SW 1271 (cell line): ENCODE measurements at places on chromosomes 12 and 14.

DNA sequence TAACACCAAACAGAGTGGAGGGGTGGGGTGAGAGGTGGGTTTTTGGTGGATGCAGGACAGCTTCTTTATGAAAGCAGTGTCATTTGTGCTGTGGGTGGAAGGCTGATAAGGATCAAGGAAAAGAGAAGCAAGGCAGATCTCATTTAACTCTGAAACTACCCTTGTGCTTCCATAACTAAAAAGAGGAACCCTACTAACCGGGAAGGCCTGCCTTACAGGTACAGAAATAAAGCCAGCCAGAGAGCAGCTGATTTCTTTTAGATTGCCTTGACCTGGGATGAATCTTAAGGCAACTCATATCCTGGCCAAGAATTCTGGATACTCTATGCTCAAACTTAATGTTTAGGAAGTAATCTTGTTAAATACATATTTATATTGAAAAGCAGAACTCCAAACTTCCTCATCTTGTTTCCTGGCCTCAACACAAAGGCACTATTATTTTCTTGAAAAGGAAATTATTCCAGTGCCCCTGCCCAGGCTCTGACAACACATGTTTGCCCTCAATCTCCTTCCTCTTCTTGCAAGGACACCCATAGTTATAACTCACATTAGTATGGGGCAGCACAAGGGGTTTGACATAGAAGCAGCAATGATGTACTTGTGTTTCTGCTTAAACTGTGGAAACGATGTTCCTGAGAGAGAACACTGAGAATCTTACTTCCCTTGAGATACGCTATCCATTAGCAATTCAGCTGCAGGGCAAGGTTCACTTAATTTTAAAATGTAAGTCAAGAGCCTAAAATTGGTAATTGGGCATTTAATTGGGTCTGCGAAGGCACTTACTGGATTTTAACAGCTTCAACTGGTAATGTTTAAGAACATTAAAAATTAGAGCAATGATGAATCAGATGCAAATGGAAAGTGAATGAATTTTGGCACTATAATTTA lies 173.7 kb downstream of the STXBP6 start:
- DNase-seq, result no peak

- no peak for DNase-seq
Measured at GRCh38 chr14:105945896-105946295, 419.5 kb downstream of the TMEM121 start.

DNA sequence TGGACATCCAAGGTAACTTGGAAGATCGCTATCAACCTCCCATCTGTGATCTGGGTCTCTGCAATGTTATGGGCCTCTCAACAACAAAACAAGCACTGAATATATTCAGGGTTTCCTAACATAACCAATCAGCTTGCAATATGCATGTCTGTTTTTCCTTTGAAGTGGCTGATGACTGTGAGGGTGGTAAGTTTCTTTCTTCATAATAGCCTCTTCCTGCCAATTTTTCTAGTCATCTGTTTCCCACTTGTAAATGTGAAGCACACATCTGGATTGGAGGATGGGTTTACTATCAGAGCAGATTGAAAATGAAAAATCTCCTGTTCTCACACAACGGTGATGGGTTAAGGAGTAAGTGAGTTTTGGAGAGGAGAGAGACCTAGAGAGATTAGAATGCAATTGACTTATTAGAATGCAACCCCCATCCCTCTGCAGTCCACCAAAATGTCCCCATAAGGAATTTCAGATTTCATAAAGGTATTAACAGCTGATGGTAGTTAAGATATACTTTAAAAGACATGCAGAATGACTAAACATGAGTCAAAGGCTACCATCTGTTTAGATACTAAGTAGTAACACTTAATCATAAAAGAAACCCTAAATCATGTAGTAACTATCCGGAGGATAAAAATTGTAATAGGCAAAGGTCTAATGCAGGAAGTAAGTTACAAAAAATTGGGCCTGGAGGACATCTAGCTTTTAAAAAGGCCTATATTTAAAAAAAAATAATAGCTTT lies 58.4 kb upstream of the SAV1 start:
- DNase-seq, result no peak

DNA sequence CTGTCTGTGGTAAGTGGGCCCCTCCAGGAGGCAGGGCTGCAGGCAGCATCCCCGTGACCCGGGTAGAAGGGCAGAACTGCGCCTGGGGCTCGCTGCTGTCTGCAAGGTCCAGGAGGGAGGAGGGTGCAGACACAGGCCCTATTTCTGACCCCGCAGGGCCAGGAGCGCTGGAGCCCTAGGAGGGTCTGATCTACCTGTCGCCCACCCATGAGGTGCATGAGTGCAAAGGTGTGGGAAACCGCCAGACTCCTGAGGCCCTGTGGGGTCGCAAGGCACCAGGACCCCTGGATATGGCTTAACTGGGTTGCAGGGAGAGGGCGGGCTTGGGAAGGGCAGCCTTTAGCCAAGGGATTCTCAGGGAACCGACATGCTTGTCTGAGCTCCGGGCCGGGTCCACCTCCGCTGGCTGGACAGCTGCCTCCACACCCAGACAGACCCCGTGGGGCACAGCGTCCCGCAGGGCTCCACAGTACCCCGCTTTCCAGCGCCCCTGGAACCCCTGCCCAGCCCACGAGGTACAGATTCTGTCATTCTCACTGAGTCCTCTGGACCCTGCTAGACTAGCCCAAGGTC lies 72.9 kb upstream of the TSPAN11 start:
- DNase-seq, result no peak

GRCh38 chr14:61569812-61570548 lies 125.3 kb upstream of the HIF1A start:
- no peak for DNase-seq

- no peak for DNase-seq
Measured at GRCh38 chr12:11397366-11397765, 2.0 kb upstream of the PRB2 start.

- DNase-seq, result peak; percentile 59
Measured at GRCh38 chr14:64387232-64387781, 846 bp upstream of the MTHFD1 start.

GRCh38 chr14:79331830-79332229 lies 879.5 kb downstream of the DIO2 start:
- DNase-seq, result no peak

GRCh38 chr12:49195736-49196135 lies 6.9 kb upstream of the TUBA1A start:
- DNase-seq, result no peak

GRCh38 chr12:89472508-89472907 lies 52.1 kb downstream of the GALNT4 start:
- DNase-seq, result no peak

GRCh38 chr12:34397591-34398365 lies 375.5 kb downstream of the ALG10 start:
- DNase-seq, result no peak

GRCh38 chr12:58596381-58596780 lies 323.9 kb downstream of the LRIG3 start:
- no peak for DNase-seq

DNA sequence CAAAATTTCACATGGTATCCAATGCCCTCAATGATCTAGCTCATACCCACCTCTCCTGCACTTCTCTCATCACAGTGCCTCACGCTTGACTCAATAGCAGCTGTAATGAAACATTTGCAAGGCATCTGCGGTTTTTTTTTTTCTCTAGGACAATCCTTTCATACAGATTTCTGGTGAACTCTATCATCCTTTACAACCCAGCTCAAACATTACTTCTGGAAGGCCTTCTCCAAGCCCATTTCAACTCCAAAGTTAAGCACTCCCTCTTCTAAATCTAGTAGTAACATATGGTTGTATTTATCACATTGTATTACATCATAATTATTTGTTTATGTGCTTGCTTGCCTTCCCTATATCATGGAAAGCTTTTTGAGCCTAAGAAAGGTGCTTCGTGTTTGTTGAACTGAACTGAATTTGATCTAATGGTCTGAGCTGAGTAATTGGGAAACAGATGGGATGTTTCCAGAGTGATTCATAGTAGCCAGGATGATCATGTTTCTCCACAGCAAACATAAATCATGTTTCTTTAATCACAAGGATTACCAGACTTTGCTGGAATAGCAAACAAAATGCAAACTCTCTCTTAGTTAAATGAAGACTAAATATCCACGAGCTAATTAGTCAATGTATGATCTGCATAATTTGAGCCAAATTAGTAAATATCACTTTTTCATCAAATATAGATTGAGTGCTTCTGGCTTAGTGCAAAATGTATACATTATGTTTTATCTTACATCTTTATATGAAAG lies 14.3 kb downstream of the CFL2 start:
- peak; percentile 95 for DNase-seq

DNA sequence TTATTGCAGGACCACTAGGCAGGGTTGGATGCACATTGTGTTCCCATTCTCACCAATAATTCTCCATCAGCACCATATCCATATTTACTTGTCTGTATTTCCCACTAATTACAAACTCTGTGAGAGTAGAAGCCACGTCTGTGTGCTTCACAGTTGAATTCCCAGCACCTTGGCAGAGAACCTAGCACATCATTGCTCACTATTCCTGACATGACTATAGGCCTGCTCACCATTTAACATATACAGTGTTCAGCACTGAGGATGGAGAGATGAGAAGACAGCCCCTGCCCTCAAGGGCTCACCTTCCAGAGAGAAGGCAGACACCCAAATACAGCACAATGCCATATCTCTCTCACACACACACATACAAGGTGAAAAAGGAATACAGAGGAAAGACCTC lies 5.0 kb downstream of the DAD1 start:
- DNase-seq, result no peak

DNA sequence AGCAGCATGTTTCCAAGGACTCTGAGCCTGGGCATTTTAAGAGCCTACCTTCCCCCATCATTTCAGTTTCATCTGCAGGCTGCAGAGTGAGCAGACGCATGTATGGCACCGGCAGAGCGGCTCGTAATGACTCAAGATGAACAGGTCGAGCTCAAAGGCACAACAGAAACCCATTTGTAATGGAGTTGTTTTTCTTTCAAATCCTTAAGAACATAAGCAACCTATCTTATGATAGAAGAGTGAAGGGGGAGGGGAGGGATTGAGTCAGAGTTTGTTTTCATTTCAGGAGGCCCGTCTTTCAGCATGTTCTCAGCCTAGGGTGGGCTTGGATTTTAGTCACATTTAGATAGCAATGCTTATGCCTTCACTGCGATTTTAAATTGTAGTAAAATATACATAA lies 54.9 kb upstream of the CISTR start:
- no peak for DNase-seq

GRCh38 chr12:113946175-113946574 lies 19.9 kb downstream of the RBM19 start:
- DNase-seq, result no peak

- DNase-seq, result no peak
Measured at GRCh38 chr14:76277586-76278130, 98.3 kb upstream of the ESRRB start.

DNA sequence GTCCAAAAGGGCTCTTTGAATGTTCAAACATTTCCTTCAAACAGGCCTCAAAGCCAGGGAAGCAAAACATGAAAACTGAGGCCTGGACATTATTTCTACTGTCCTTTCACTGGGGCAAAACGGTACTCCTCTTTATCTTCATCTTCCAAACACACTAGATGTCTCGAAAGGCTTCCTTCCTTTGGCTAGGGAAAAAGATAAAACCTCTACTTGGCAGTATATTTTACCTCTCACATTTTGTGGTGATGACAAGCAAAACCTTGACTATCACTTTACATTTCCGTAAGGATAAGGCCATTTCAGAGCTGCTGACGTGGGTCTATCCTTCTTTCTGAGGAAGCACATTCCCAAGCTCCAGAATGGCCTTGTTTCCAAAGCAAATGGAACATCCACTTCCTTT lies 9.9 kb downstream of the STAB2 start:
- no peak for DNase-seq

DNA sequence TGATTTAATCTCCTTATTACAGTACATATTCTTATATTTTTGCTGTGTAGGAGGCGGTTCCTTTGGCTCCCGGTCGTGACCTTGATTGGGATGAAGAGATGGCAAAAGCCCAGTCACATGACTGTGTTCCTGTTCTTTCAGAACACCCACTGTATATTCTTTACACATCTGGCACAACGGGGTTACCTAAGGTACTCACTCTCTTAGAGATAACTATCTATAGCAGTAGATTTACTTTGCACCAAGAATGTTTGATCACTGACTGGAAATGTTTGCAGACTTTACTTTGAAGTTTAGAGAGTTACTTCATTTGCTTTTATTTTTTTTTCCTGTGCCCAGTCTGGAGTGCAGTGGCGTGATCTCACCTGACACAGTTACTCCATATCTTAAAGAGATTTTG lies 65.2 kb downstream of the ACSS3 start:
- no peak for DNase-seq

- DNase-seq, result peak; percentile 20
Measured at GRCh38 chr12:49274396-49275069, 9.7 kb downstream of the TUBA1C start.

- DNase-seq, result no peak
Measured at GRCh38 chr14:31229009-31229408, 21.4 kb upstream of the HECTD1 start.

DNA sequence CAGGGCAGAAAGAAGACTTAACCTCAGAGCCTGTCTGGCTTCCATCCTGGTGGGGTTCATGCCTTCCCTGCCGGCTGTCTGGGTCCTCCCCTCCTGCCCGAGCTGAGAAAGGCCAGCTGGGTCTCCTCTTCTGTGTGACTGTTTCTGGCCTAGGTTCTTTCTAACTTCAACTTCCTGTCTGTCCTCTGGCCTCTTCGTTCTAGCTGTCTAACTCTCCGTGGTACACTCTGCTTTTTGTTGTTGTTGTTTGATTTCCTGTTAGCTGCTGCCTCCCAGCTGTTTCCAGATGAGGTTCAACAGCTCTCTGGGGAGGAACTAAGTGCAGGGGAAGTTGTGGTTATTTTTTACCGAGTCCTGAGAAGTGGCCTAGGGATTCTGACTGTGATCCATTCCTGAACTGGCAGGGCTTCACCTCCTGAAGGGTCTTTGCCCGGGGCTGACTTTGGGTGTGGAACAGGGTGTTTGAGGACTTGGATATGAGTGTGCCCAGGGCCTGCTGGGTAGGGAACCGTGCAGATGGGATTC lies 3.2 kb downstream of the MLXIP start:
- DNase-seq, result peak; percentile 32

- no peak for DNase-seq
Measured at GRCh38 chr12:88339254-88339949, 197.3 kb downstream of the TMTC3 start.

DNA sequence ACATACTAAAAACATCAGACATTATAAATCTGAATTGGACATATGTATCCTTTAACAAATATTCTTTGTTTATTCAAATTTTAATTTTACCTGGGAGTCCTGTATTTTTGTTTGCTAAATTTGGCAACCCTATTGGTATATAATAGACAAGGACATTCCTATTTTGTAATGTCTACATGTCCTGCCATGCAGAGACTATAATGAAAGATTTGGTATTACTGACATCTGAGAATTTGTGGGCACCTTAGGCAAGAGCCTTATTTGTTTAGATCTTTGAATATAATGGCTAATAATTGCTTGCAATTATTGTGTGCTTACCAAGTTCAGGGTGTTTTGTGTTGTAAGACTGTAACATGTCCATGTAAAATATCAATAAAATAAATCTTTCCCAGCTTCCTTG lies 334.4 kb downstream of the KCNH5 start:
- no peak for DNase-seq

- no peak for DNase-seq
Measured at GRCh38 chr12:52119398-52120254, 40.1 kb downstream of the SMIM41 start.
